ENCODE measurements at places on chromosomes 16 and 17.
A peak's percentile ranks its signal among the peaks of the same experiment; 100 is the strongest.

- DNase-seq = no peak
Measured at GRCh38 chr17:1183171-1183873, 3.5 kb upstream of the ABR start.

DNA sequence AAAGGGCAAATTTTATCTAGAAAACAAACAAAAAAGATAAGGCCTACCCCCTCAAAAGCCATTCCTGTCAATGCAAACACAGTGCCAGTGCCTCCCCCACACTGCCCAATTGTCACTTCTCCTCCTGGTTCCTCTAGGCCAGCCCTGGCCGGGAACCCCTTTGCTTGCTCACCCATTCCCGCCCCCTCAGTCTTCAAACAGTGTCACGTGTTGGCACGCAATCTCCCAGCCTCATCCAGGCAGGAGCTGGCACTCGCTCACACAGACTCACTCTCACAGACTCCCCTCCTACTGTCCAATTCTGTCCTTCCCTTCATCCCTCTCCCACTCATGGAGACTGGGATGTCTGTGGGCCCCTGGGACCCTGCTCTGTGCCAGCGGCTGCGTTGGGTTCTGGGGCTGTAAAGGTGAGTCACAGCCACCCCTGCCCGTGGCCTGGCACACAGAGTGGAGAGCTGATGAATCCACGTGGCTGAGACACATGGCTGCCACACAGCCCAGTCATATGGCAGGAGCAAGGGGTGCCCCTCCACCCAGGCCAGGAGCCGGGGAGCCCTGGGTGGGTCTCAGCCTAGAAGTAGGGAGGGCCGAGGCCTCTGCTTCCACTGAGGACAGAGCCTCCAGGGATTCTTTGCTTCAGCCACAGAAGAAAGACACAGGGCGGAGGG lies 54.8 kb downstream of the VAC14 start:
- DNase-seq = no peak

- no peak for DNase-seq
Measured at GRCh38 chr16:57111420-57111819, 19.0 kb downstream of the CPNE2 start.

- DNase-seq = no peak
Measured at GRCh38 chr16:66605177-66605978, 874 bp downstream of the CMTM3 start.

GRCh38 chr17:74490716-74491115 lies 24.3 kb downstream of the CD300A start:
- DNase-seq = no peak

DNA sequence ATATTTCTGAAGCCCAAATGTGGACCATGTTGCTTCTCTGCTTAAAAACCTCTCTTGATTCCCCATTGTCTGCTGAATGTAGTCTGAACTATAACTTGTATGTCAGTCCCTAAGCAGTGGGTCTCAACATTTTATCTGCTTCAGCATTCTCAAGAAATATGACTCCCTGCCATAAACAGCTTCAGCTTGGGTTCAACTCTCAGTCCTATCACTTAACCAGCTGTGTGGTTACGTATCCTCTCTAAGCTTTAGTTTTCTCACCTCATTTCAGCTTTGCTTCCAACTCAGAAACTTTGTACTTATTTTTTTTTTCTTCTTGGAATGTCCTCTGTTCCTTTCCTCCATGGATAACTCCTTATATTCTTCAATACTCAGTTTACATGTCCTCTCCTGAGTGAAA lies 4.6 kb upstream of the DDX52 start:
- DNase-seq = no peak

DNA sequence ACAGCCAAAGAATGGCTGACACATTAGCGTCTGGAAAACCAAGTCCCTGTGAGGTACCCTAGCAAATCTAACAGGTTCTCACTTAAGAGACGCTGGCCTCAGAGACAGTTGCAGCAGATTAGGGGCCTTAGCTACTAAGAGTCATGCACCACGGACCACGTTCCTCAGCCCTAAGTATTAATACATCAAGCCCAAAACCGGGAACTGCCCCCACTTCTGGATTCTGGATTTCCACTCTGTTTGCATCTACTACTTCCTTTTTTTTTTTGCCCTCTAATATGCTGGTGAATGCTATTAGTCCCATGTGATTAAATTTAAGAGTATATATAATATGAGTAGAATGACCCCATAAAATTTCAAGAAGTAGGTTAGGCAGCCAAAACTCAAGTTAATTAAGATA lies 775 bp upstream of the TERB1 start:
- no peak for DNase-seq

GRCh38 chr16:11916524-11917285 lies 949 bp upstream of the GSPT1 start:
- DNase-seq = no peak

- DNase-seq = no peak
Measured at GRCh38 chr17:48925251-48925990, 17.2 kb downstream of the UBE2Z start.

- no peak for DNase-seq
Measured at GRCh38 chr16:4775005-4775404, 8.0 kb upstream of the ZNF500 start.

- DNase-seq = no peak
Measured at GRCh38 chr17:8837563-8838075, 29.9 kb downstream of the PIK3R6 start.

GRCh38 chr17:12958786-12959185 lies 59.0 kb downstream of the ELAC2 start:
- DNase-seq = no peak

DNA sequence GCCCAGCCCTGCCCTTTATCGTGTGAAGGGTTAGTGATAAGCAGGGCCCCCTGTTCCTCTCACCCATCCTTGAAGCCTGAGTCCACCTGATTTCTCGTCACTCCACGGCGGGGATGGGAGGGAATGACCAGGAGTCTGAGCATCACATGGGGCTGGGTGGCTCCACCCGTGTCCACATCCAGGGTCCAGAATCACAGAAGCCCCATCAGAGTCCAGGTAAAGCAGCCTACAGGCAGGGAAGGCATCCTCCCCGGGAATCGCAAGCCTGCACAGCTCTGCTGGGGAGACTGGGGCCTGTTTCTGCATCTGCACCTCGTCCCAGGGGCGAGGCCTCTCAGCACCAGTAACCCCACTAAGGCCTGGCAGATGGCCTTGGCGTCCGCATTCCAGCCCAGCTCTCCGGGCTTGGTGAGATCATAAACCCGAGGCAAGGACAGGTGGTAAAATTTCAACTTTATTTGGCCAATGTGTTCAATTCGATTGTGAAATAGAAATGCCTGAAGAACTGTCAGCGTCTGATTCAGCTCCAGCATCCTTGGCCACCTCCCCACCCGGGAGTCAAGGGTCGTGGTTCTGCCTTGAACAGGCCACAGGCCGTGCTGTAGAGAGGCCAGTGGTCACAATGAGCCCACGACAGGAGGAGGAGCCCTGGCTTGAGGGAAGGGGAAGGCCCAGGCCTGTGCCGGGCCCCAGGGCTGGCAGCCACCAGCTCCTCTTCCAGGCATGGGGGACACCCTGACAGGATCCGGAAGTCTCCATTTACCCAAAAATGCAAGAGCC lies 8.1 kb upstream of the PPP1R27 start:
- no peak for DNase-seq

- DNase-seq = no peak
Measured at GRCh38 chr16:27959914-27960313, 103.6 kb downstream of the GSG1L start.

- no peak for DNase-seq
Measured at GRCh38 chr17:16432017-16432416, 16.6 kb downstream of the TRPV2 start.

- no peak for DNase-seq
Measured at GRCh38 chr17:46977750-46978488, 1.1 kb downstream of the RPRML start.

GRCh38 chr17:42386777-42387657 lies 1.2 kb downstream of the STAT3 start:
- DNase-seq = no peak

- DNase-seq = no peak
Measured at GRCh38 chr16:57331355-57331754, 27.2 kb upstream of the CCL22 start.

DNA sequence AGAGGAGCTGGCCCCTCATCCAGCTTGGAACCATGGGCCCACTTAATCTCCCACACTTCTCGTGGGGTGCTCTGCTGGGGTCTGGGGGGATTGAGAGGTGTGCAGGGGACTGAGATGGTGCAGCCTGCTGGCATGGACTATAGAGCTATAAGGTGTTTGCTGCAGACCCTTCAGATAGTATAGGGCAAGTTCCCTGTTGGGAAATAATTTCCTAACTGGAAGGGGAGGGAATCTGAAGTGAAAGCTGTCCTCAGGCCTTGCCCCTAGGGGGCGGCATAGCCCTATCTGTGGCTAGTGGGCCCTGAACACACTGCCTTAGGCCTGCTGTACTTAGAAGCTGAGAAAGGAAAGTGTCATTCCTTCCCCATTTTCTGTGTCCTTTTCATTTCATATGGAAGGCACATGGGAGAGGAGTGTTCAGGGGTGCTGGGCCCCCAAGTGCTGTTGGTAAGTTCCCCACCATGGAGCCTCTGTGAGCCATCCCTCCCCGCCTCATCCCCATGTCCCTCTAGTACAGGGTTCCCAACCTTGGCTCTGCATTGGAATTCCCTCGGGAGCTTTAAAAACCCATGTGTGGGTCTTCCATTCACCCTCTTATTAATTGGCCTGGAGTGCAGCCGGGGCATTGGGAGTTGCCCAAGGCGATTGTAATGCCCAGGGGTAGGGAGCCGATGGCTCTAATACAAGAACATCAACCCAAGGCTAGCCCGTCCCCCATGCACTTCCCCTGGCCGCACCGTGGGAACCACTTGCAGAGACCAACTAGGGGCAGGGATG lies 19.7 kb downstream of the GOSR2 start:
- DNase-seq = peak; percentile 55

DNA sequence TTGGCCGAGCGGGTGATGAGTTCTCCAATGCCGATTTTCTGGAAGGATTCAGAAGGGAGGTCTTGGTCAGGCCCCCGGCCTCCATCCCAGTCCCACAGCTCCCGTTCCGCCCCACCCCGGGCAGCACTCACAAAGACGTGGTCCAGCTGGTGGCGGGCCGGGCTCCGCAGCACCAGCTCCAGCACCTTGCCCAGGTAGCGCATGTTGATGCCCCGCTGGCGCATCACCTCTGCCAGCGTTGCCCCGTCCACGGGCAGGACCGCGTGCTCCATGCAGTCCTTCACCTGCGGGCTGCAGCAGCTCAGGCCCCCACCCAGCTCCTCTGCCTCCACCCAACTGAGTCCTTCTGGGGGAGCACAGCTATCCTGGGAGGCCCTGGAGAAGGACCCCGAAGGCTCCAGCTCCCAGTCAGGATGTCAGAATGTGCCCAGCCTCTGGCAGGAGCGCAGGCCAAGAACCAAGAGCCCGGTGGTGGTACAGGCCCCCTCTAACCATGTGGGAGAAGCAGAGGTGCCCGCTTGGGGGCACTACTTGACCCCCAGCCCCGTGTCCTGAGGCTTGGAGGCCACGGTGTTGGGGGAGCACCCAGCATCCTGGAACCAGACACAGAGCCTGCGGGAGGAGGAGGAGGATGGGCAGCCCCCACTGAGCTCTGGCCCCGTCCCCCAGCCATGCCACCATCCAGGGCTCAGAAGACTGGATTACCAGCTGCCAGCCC lies 16.2 kb downstream of the CLUH start:
- DNase-seq = peak; percentile 11

- DNase-seq = no peak
Measured at GRCh38 chr17:17816831-17817551, 19.8 kb downstream of the SREBF1 start.

DNA sequence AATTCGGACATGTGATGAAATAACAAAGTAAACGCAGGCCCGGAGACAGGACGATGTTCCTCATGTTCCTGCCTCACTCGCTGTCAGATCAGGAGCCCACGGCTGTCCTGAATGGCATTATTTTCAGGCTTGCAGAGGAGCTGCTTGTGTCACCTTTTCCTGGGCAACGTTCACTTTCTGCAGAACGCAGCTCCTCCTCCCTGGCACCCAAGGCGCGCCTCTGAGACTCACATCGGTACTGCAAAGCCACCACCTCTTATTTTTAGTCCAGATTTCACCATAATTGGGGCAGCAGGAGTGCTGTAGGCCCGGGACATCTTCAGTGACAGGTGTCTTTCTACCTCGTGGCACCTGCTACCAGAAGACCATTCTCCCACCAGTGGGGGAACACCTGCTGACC lies 8.0 kb upstream of the C16orf96 start:
- no peak for DNase-seq

GRCh38 chr17:63406689-63407330 lies 39.3 kb downstream of the CYB561 start:
- no peak for DNase-seq

GRCh38 chr17:1590029-1590746 lies 27.6 kb upstream of the PITPNA start:
- DNase-seq = no peak

- no peak for DNase-seq
Measured at GRCh38 chr16:80197741-80198201, 343.0 kb upstream of the DYNLRB2 start.

- DNase-seq = no peak
Measured at GRCh38 chr16:12740986-12741610, 62.6 kb downstream of the CPPED1 start.

GRCh38 chr17:81599719-81600486 lies 37.0 kb downstream of the NPLOC4 start:
- no peak for DNase-seq

GRCh38 chr17:82297280-82297713 lies 20.1 kb downstream of the CD7 start:
- peak; percentile 86 for DNase-seq

GRCh38 chr17:82327757-82328140 lies 5.8 kb downstream of the SECTM1 start:
- no peak for DNase-seq

DNA sequence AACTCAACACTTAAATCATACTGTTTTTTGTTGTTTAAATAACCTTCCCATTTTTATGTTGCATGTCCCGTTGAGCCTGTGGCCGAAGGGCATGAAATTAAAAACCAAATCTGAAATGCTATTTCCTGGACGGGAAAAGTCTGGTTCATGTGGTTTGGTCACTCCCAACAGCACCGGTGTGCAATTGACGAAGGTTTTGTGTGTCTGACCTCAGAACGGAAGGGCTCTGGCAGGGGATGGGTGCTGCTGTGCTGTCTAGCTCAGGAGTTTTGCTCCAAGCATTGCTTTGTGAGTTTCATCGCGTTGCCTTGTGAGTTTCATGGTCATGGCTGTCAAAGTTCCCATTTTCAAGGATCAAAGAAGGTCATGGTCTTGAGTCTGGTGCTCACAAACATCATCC lies 363.3 kb downstream of the XYLT1 start:
- DNase-seq = no peak

GRCh38 chr16:84294117-84294516 lies 561 bp upstream of the WFDC1 start:
- no peak for DNase-seq

GRCh38 chr16:87201790-87202189 lies 115.4 kb downstream of the C16orf95 start:
- DNase-seq = no peak

DNA sequence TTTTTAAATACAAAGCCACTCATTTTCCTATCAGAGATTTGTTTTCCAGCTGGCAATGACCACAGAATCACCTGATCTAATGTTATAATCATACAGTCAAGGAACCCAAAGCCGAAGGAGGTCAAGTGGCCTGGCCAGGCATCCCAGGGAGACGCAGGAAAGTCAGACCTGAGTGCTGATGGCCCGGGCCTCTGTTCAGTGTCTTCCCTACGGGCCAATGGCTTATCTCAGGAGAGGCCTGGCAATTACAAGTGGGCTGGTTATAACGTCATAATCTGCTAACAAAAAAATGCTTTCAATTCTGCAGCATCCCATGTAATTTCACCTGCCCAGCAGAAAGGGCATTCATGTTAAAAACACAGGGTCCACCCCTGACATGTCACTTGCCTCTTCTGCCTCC lies 43.5 kb downstream of the ARHGAP17 start:
- no peak for DNase-seq

All from activated T-cell treated with anti-CD3 and anti-CD28 coated beads, Interleukin-2, amount 50 U/mL, for 1 hour (primary cell).